ENCODE measurements at places on chromosomes 4 and X.

GRCh38 chr4:168708108-168708507, 211.3 kb downstream of the PALLD start:
- DNase-seq = no peak

- DNase-seq = no peak
These were observed 23.7 kb upstream of the TLR7 start for GRCh38 chrX:12843061-12843667.

DNA sequence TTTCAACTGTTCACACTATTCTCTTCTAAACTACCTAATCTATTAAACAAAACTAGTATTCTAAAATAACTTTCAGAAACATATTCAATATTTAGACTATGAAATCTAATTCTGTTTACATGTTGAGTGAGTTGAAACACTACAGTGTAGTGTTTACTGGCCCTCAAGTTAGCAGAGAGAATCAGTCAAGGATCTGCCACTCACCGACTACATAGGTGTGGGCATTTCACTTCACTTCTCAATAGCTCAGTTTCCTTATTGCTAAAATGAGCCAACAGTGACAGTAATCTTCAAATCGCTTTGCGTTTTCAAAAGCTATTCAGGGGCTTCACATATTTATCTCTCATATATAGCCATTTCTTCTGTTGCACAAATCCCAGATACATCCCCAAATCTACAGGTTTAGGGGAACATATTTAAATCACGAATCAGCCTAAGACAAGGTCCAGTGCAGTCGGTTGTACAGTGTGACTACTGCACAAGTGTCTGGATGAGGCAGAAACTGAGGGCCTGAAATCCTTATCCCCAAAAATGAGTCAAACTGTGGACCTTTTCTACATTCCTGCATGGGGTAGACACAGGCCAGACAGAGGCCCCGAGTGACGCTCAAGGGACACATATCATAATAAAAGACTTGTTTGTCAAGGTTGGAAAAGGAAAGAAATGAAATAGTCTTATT, 129.8 kb downstream of the PPP3CA start:
- DNase-seq = no peak

GRCh38 chr4:158094413-158095134, 78.3 kb downstream of the GASK1B start:
- DNase-seq = peak; percentile 70

DNA sequence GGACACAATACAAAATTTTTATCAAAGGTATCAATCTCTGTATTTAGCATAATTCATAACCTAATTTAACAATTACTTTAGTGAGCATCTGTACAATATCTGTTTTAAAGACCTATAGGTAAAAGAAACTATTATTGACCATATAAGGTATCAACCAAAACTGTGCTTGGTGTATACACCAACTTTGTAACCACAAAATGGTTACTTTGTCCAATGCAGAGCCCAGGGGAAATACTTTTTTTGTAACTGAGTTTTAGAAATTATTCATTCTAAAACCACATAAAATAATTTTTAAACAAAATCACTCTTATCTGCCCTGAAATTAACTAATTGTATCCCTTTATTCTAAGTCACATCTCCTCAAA, 5.0 kb downstream of the CXXC4 start:
- no peak for DNase-seq

DNA sequence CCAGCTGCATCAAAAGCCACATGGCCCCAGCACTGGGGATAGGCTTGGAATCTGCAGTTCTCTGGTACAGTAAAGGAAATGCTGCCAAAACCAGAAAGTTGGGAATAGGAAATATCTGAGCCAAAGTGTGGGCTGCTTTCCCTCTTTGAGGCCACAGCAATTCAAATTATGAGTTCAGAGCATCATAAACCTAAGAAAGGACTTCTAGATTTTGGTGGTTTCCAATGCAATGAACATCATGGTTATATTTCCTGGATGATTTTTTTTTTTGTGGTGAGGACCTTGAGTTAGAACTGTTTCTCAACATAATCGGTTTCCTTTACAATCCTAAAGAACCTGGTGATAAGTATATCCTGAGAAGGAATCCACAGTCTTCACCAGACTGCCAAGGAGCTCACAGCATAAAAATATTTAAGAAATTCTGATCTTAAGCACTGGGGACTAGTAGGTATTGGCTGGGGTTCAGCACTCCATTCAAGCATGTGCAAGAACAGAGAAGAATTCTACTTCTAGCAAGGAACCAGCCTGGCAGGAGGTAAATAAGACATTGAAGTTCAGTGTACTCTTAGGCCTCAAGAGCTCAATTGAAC, 29.8 kb upstream of the ARHGAP24 start:
- DNase-seq = no peak

DNA sequence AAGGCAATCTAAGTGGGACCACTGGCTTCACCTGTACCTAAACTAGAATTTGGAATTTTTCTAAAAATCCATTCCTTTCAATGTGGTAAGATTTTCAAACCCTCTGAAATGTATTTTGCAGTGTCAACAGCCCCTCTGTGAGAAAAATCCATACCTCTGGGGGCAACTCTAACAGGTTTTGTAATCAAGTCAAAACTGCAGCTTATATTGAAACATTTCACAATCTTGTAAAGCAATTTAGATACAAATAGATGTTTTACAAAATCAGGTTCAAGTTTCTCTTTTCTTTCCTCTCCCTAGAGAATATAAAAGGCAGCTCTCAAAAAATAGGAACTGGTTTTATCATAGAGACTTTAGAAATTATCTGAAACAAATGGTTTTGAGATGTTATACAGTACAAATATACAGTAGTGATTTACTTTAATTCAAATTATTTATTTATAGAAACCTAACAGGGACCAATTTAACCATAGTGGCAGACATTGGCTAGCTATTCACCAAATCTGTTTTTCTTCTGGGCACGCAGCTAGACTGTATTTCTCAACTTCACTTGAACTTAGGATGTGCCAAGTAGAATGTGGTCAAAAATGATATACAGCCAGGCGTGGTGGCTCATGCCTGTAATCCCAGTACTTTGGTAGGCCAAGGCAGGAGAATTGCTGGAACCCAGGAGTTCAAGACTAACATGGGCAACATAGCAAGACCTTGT, 36.3 kb upstream of the SPINK2 start:
- no peak for DNase-seq

DNA sequence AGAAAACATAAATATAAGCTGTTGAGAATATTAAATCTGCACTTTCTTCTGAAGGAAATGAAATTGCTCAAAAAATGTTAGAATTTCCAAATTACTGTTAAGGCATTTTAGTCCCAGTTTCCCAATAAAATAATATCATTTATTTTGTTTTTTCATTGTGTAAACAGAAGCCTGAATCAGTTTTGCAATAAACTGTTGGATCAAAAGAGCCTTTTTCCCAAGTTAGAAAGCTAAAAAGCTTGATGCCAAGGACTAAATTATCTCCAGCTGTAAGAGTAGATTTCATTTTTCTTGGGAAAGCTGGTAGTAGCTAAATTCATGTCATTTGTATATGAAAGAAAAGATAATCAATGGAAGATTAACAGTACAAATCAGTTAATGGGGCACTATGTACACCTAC, 95.8 kb downstream of the RNF150 start:
- DNase-seq = no peak

DNA sequence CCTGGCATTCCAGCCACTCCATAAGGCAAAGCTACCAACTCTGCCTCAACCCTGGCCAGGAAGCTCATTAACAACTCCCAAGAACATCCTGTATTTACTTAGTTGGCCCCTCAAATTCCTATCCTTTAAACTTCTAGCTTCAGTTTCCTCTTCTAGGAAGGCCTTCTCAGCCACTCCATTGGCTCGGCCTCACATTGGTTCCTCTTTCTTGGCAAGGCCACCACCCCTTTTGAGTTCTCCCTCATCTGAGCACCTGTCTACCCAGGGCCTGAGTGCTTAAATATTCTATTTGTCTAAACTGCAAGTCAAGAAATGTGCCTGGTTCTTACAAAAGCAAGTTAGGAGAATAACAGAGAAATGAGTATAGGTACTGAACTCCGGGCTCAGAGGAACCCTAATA, 10.0 kb downstream of the SMC1A start:
- DNase-seq = no peak

- DNase-seq = no peak
These were observed 37.1 kb upstream of the SLC2A9 start for GRCh38 chr4:10058371-10058770.

DNA sequence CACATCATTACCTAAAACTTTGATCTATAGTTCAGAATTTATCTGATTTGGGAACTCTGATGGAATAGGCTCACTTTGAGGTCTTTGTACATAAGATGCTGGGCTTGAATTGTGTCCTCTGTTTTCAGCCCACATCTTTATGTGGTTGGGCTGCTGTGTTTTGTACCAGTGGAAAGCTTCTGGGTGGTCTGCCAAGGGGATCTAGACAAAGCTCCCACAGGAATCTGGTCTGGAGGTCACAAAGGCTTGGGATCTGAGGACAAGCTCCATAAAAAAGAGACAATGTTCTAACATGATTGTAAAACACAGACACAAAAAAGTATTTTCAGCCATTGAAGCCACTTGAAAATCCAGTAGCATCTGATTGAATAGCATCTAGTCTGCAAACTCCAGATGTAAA, 393.5 kb upstream of the PITX2 start:
- DNase-seq = no peak

- DNase-seq = peak; percentile 58
These were observed 165.9 kb upstream of the NDST4 start for GRCh38 chr4:115279330-115279729.

GRCh38 chr4:125486351-125486750, 171.6 kb downstream of the FAT4 start:
- no peak for DNase-seq

GRCh38 chrX:66760651-66761050, 121.8 kb upstream of the EDA2R start:
- no peak for DNase-seq

- peak; percentile 41 for DNase-seq
These were observed 28.8 kb upstream of the SOWAHD start for GRCh38 chrX:119729408-119730201.

- no peak for DNase-seq
These were observed 303.1 kb downstream of the ARHGAP24 start for GRCh38 chr4:85777908-85778631.

DNA sequence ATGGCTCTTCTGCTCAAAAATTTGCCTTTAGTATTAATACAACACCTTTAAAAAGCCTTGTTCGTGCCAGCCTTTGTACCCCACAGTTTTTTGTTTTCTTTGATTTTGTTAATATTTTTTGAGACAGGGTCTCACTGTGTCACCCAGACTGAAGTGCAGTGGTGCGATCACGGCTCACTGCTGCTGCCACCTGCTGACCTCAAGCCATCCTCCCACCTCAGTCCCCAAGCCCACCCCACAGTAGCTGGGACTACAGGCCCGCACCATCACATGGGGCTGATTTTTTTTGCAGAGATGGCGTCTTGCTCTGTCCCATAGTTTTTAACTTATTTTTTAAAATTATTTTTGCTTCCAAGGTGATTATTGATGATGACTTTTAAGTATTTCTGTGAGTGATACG, 134.0 kb downstream of the HTR2C start:
- no peak for DNase-seq

DNA sequence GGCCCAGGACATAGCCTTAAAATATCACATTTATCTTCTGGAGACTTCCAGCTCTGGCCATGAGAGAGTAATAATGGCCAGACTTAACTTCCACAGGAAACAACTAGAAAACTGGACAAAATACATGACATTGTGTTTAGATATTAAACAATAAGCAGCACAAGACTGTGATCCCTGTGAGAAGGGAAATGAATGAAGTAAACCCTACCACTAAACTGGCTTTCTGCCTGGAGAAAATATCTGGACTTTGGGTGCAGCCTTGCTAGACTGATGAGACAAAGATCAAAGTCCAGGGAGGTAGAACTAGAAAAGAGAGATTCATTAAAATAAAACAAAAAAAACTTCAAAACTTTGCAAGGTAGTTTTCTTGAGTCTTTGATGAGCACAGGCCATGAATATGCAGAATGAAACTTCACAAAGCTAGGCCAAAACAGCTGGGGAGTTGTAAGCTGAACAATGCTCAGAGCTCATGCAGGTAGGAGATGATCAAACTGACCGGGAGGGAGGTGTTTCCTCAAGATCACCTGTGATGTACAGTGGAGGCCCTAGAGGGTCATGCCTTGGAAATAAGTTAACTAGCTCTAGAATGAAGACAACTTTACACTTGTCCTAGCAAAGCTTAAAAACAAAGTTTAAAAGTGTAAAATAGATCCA, 147.0 kb upstream of the SH3RF1 start:
- no peak for DNase-seq

DNA sequence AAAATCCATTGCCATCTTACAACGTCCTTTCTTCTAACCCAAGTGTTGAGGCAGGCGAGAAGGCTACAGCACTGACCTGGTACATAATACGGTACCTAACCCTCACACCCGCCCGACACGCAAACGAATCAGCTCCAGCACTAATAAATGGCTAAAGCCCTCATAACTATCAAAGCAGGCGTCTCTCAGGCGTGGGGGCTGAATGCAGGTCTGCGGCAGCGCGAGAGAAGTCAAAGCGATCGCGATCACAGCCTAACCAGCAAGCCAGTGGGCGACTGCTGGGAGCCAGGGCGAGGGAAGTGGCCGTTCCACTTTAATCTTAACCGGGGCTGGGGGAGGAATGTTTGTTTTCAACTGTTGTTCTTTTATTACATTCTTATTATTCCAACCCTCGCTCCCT, 1.5 kb downstream of the CDX4 start:
- no peak for DNase-seq

DNA sequence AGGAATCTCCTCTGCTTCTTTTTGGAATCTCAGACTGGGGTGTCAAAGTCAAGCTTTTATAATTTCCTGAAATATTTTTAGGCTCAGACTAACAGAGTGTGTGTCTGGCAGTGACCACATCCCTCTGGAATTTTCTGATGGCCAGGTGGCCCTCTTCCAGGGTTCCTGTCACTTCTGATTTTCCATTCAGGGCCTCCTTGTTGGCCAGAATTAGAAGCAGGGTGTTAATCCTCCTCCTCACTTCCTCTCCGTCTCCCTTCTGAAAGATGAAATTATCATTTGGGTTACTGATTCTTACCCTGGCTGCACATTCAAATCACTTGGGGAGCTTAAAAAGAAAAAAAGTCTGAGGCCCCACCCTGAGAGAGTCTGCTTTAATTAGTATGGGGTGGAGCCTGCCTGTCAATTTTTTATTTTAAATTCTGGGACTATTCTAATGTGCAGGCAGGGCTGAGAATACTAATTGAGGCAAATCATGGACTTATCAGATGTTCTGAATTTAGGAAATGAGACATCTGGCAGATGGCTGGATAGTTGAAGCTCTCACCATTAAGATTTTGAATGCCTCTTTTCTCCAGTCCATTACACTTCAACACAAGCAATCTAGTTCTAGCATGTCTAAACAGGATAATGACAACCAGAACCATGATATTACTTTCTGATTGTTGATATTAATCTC, 43.2 kb downstream of the HAND2 start:
- no peak for DNase-seq

- DNase-seq = no peak
These were observed 41.4 kb downstream of the NLGN4X start for GRCh38 chrX:6187256-6187655.

- peak; percentile 48 for DNase-seq
These were observed 114.8 kb downstream of the REELD1 start for GRCh38 chr4:146329050-146329716.

DNA sequence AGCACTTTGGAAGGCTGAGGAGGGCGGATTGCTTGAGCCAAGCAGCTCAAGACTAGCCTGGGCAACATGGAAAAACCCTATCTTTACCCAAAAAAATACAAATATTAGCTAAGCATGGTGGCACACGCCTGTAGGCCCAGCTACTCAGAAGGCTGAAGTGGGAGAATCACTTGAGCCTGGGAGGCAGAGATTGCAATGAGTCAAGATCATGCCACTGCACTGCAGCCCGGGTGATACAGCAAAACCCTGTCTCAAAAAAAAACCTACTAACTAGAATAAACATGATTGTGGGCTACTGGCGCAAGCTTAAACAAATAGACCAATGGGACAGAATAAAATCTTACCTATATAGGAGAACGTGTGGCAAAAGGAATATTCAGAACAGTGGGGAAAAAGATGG, 7.3 kb downstream of the CDKL2 start:
- no peak for DNase-seq
